ENCODE measurements at places on chromosomes 13 and 19.

DNA sequence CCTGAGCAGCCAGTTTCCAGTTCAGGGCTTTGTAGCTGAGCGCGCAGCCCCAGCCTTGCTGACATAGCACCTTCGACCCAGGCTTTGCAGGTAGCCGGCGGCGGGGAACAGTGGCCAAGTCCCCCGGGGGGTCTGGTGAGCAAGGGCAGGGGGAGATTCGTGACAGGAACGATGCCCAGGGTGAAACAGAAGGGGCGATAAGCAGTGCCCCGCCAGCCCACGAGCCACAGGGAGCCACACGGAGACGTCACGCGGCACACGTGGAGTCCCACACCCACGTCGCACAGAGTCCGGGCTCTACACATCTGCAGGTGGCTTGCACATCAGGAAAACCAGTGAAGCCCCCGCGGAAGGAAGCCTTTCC, 127.2 kb downstream of the SOX1 start:
- DNase-seq = no peak

- DNase-seq = no peak
Measured at GRCh38 chr19:7883796-7884570, 4.3 kb upstream of the LRRC8E start.

DNA sequence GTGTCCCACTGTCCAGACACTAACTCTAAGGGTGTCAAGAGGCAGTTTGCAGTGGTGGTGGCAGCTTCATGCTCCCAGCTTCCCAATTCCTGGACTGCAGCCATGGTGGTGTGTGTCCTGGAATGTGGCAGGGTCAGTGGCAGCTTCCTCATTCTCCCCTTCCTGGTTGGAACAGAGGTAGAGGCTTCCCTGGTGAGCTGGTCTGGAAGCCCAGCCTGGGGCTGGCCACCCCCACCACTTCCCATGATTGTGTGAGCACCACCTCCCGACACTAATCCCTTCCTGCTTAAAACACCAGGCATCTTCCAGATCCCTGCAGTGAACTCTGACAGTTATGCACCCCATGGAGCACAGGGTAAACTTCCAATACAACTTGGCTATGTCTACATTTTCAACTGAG, 134.9 kb downstream of the RAP2A start:
- DNase-seq = no peak

- no peak for DNase-seq
Measured at GRCh38 chr19:51293571-51294210, 17.8 kb upstream of the IGLON5 start.

DNA sequence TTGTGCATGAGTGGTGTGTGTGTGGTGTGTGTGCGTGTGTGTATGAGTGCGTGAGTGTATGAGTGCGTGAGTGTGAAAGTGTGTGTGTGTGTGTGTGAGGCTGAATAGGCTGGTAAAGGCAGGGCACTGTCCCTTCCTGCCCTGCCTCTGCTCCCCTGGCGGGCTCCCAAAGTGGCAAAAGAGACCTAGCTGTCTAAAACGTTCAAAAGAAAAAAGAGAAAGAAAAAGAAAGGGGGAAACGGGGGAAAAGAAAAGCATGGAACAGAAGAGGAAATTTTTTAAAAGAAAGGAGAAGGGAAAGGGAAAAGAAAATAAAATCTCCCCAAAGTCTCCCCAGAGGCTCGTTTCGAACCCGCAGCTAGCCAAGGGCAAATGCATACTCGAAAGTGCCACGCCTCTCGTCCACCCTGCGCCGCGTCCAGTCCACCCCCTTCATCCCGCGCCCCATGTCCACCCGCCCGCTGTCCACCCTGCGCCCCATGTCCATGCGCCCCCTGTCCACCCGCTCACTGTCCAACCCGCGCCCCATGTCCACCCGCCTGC, 37.0 kb upstream of the FLT1 start:
- DNase-seq = no peak

- no peak for DNase-seq
Measured at GRCh38 chr19:2477141-2477710, 1.3 kb downstream of the GADD45B start.

DNA sequence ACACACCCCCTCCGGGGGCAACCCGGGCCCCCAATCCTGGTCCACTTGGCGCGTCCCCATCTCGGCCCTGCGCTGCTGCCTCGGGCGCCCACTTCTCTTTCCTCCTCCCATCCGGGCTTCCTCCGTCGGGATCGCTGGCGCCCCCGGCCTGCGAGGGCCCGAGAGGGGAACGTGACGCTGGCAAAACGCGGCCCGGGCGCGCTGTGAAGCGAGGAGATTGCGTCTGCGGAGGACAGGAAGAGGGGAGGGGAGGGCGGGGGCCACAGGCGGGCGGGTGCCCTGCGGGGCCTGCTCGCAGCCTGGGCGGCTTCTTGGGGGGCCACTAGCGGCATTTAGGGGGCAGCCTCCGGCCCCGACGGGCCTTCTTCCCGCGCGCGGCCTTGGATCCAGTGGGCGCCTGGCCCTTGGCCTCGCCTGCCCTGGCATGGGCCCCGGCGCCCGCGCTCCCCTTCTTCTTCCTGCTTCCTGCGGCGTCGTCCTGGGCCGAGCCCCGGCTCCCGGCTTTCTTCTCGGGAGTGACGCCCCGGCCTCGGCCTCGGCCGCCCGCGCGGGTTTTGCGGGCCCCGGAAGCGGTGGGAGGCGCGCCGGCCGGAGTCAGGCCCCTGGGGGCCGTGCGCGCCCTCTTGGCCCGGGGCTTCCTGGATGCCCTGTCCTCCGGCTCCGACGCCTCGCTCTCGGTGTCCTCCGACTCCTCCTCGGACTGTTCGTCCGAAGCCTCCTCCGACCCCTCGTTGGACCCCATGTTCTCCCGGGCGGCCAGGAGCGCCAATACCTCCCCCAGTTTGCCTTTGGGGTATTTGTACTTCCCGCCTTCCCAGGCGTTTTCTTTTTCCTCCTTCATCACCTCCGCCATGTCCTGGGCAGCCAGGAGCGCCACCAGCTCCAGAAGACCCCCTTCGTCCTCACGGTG, 2.2 kb downstream of the PNMA8B start:
- DNase-seq = no peak

DNA sequence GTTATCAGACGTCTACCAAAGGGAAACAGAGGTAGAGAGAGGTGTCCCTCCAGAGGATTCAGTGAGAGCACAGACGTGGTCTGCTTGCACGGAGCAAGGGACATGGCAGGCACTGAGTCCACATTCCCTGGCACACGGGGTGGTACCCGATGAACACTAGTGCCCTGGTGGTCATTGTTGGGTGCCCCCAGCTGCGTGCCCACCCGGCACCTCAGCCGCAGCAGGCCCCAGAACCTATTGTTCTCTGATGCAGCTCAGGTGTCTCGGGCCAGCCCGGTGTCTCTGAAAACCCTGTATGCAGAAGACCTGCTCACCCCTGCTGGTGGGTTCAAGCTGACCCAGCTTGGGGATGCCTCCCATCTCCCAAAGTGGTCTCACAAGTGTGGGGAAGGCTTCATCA, 11.9 kb downstream of the SUGP1 start:
- no peak for DNase-seq

DNA sequence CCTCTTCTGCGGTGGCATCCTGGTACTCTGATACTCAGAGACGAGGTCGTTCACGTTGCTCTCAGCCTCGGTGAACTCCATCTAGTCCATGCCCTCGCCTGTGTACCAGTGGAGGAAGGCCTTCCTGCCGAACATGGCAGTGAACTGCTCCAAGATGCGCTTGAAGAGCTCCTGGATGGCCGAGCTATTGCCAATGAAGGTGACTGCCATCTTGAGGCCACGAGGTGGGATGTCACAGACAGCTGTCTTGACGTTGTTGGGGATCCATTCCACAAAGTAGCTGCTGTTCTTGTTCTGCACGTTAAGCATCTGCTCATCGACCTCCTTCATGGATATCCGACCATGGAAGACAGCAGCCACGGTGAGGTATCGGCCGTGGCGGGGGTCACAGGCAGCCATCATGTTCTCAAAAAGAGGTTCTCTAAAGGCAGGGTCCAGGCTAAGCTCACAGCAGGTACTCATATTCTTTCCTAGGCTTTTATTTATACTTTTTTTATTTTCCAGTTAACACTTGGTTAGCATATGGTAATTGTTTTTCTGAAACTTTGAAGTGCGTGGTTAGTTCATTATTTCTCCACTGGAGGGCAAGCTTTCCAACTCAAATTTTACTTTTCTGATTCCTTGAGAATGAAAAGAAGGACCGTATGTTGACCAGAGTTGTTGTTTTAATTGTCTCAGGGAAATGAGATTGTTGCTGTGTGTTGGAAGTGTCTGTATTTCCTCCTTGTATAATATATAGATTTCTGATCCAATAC, 72.4 kb upstream of the RGCC start:
- DNase-seq = no peak

DNA sequence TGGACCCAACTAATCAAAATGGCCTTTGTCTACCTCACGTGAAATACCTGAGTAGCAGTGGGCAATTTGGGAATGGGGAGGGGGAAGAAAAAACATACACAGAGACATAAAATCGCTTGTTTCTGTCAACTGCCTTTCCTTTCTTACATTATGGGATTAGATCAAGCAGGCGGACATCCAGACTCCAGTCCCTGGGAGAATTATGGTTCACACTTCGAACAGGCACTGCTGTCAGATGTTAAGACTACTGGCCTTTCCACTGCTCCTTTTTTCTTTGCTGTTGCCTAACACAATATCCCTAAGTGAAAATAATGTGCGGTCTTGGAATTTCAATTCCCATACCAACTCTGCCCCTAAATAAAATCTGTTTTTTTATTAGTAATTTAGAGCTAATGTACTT, 1719.7 kb upstream of the SLC10A2 start:
- no peak for DNase-seq

DNA sequence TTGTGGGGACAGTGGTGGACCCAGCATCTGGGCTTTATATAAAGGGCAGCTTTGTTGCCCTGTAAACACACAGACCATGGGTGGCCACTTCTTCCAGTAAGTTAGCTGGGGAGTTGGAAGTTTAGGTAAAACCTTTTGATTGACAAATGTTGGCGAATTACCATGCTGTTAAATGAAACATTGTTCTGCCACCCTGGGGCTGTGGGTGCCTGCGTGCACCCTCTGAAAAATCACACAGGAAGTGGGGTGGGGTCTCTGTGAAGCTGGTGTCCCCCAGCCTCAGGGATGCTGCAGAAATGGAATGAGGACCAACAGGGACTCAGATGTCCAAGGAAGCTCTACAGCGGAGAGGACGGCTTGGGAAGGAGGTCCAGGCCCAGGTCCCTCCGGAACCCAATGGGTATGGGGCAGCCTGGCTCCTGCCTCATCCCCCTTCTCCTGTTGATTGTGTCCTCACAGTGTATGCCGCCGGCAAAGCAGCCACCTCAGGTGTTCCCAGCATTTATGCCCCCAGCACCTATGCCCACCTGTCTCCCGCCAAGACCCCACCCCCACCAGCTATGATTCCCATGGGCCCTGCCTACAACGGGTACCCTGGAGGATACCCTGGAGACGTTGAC, 2.8 kb upstream of the USF2 start:
- no peak for DNase-seq

GRCh38 chr13:112991609-112992008, 22.6 kb downstream of the MCF2L start:
- no peak for DNase-seq

DNA sequence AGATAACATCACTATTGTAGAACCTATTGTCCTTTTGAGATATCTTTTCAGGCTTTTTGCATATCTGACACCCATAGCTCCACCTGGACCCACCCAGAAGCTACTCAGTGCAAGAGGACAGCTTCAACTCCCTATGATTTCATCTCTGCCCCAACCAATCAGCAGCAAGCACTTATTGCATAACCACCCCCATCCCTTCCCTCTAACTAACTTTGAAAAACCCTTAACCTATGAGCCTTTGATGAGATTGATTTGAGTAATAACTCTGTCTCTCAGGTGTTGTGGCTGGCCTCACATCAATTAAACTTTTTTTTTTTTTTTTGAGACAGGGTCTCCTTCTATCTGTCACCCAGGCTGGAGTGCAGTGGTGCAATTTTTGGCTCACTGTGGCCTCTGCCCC, 13.4 kb upstream of the MTRF1 start:
- DNase-seq = no peak

DNA sequence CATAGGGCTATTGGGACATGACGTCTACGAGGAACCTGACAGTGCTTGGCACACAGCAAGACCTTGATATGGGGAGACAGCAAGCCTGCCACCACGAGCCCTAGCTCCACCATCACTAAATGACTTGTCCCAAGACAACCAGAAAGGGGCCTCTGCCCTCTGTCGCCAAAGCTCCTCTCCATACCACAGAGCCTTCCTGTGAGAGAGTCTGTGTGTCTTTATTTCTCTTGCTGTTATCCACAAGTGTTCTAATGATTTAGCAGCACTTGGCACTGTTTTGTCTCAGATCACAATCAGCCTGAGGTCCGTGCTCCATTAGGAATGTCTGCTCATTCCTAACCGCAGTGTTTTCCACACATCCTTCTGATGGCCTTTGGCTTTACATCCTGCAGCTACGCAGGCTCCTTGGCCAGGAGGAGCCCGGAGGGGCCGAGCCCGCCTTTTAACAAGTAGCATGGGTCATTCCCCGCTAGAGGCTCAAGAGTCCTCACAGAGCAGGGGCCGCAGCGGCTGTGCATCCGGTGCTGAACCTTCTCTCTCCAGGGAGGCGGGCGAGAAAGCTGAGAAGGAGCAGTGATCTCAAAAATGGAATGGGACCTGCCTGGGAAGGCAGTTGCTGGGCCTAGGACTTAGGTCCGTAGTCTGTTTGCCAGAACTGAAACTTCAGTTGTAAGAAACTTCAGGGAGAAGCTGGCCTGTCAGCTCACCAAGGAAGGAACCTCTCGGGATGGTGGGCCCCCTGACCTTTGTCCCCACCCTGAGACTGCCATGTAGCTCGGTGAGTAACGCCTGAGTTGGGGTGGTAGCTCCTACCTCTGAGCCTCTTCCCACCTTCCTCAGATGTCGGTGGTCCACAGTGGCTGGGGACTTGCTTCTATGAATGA, 61.1 kb upstream of the HMGB1 start:
- no peak for DNase-seq

DNA sequence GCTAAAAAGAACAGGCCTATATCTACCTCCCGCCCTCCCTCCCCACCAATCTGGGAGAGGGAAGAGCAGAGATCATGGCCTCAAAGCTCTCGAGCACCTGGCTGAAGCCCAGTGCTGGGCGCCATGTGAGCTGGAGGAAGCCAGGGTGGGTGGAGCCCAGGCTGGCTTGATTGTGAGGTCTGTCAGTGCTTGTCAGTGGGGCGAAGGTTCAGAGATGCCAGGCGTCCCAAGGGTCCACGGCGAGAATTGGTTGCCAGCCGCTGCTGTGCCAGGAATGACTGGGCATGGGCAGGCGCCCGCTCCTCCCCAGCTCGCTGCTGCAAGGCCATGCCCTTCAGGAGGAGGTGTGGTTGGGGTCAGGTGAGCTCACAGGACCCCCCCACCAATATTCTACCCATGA, 11.5 kb downstream of the BEST2 start:
- no peak for DNase-seq

All from cortex of kidney (tissue), 1 donor.